AG04450 (cell line): ENCODE measurements at places on chromosomes 5 and 9.

DNA sequence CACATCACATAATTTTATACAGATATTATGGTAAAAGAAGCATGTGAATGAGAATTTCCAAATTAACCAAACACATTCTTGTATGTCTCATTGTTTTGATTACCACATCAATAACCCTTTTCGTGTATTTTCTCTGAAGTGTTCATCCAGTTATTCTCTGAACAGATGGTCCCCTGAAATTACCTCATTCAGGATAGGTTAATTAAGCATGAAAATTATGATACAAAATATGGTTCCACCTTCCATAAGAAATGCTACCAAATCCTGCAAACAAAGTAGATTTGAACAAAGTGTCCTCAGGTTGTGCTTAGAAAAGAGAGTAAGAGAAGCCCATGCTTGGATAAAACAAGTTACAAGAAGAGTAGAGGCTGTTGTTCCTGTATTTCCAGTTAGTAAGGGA lies 83.1 kb upstream of the LMNB1 start:
- DNase-seq: no peak

DNA sequence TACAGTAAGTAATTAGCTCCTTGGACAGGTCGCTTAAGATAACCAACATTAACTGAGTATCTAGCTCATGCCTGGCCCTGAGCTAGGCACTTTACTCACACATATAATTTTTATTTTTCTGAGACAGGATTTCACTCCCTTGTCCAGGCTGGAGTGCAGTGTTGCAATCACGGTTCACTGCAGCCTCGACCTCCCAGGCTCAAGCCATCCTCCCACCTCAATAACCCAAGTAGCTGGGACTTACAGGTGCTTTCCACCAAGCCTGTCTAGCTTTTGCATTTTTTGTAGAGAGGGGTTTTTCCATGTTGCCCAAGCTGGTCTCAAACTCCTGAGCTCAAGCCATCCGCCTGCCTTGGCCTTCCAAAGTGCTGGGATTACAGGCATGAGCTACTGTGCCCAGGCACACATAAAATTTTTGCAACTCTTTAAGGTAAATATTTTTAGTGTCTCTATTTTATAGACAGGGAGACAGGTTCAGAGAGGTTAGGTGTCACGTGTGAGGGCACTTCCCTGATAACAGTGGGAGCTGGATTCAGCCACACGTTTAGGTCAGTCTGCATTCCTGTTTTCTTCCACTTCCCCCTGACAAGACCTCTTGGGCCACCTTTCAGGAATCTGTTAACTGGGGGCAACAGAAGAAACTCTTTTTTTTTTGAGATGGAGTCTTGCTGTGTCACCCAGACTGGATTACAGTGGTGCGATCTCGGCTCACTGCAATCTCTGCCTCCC lies 18.2 kb downstream of the HBEGF start:
- DNase-seq: no peak

- DNase-seq: no peak
These were observed 449.8 kb downstream of the ISL1 start for GRCh38 chr5:51832934-51833470.

DNA sequence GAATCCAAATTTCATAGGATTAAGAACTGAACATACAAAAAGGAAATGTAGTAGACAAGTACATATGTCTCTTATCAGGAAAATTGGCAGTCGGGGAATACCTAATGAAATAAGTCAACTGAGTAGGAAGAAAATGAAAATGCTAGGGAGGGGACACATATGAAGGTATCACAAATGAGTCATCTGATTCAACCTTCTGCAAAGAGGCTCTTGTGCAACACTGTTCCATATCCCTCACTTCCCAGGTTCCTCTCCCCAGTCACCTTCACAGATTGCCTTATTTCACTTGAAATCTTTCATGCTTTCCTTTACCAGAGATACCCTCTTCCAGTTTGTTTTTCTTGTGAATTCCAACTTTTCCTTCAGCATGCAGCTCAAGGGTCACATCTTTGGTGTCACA lies 139.0 kb downstream of the RFX3 start:
- DNase-seq: no peak
